ENCODE measurements at places on chromosomes 3 and 15.

DNA sequence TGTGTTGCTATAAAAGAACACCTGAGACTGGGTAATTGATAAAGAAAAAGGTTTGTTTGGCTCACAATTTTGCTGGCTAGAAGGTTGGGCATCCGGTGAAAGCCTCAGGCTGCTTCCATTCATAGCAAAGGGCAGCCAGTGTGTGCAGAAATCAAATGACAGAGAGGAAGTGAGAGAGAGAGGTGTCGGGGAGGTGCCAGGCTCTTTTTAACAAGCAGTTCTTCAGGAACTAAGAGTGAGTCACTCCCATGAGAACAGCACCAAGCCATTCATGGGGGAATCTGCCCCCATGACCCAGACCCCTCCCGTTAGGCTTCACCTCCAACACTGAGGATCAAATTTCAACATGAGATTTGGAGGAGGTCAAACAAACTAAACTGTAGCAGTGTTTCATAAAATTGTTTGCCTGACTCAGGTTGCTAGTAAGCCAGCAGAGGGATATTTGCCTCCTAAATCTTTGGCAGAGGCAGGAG, 4.5 kb upstream of the PARP15 start:
- DNase-seq = no peak

DNA sequence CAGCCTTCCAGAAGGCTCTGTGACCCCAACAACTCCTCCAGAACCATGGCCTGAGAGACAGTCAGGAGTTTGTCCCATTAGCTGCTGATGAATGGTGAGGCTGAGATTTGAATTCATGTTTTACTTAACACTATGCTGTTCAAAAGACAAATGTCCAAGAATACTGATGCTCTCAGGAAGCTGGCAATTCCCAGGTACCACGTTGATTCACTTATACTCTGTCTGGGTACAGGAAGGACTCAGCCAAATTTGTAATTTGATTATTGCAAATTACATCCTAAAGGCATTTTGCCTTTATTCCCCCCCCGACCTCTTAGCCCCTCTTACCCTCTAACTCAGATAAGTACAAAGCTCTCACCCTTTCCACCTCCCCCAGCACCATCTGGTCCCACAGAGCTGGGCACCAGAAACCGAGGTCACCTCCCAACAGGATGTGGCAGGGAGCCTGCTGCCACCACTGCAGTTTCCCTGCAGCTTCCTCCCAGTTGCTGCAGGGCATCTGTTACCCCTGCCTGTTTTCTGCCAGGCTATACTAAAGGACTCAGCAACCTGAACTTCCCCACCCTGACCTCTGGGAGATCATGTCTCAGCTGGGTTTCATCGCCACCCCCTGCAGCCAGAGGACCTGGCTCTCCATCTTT, 33.6 kb downstream of the EAF1 start:
- DNase-seq = peak; percentile 69

DNA sequence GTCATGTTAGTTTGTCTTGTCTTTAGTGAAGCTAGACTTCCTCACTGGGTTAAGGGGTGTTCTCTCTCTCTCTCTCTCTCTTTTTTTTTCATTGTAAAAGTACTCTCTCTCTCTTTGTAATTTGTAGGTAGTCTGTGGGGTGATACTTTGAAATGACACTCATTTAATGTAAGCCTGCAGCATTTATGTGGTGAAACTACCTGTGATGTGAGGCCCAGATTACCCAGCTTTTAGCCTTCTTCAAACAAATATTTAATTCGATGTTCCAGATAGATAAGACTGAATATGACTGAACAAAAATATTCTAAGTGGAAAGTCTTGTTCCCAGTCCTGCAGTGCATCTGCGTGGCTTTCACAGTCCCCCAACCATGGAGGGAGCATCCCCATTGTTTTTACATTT, 49.7 kb downstream of the SQOR start:
- no peak for DNase-seq

DNA sequence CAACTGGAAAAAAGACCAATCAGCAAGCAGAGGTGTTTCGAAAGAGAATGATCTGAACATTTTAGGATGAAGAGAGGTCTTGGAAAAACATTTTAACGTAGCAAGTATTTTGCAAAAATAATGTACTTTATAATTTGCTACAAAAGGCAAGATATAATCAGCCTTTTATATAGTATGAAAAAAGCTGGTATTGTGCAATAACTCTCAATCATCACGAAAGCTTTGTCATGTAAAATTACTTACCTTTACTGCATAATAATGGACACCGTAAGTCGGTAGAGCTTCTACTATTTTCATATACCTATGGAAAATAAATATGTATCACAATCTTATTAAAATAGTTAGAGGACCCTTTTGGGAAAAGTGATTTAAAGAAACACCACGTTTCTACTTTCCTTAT, 95.7 kb upstream of the LMOD3 start:
- no peak for DNase-seq

DNA sequence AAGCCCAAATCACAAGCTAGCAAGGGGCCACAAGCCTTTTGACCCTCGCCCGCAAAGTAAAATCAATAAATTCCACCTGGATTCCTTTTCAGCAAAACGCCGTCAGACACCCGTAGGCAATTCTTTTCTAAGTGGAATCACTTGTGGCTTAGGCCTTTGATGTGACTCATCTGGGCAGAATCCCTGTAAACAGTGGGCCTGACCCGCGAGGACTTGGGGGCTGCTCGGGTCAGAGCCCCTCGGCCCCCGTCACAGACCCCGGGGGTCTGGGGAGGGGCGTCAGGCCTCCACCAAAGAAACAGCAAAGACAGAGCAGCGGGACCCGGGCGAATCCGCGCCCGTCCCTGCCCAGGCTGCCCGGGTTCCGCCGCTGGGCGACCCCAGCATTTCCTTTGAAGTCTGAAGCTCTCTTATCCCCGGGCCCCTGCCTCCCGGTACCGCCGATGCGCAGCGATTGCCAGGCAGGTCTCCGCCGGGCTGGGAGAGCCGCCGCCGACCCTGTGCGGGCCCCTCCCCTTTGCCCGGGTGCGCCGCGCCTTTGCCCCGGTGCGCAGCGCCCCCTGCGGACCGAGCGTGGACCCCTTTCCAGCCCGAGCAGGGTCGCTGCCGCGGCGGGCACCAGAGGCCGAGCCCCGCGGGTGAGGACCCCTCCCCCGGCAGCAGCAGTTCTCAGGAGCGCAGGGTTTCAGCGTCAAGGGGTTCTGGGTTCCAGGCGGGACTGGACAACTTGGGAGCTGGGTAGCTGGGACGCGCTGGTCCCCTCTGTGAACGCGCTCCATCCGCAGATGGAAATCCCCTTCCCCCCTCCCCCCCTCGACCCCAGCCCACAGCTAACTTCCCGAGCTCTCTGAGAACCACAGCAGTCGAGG, 178.3 kb downstream of the UACA start:
- DNase-seq = no peak

DNA sequence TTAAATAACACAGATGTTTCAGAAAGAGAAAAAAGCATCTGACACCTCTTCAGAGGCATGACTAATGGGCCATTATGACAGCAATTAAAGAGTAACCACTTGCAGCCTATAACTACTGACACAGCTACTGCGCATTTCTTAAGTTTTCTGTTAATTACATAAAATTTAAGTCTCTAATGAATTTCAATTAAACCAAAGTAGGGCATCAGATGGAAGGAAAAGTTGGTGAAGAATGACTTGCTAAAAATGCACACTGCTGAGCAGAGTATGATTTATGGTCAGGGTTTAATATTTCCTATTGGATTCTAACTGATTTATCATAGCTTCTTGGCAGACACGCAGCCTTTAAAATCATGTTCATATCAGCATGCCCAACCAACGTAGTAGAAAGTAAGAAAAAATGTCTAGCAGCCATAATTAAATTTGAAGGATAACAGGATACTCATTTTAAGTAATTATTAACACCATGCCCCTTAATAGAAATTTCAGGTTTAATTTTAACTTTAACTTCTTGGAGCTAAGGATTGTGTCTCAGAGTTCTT, 140.0 kb downstream of the CBLB start:
- no peak for DNase-seq

DNA sequence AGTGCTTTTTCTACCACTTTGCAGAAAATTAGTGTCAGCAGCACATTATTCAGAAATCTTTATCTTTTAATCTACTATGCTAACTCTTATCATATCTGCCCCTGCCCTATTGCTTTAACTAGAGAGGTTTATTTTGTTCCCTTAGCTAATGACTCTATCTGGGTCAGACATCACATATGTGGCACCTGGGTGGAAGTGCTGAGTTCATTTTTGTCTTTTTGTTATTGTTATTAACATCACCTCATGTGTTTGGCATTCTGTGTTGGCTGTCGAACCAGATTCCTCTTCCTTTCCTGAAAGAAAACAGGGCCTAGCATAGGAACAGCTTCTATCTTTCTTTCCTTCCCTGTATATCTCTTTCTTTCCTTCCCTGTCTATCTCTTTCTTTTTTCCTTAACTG, 100.7 kb downstream of the RBMS3 start:
- no peak for DNase-seq

- DNase-seq = no peak
These were observed 11.6 kb downstream of the ADAMTSL3 start for GRCh38 chr15:83665480-83665879.

- peak; percentile 67 for DNase-seq
These were observed 87.3 kb upstream of the ROPN1 start for GRCh38 chr3:124078953-124079911.

- no peak for DNase-seq
These were observed 104.7 kb downstream of the UNC13C start for GRCh38 chr15:54082836-54083492.

DNA sequence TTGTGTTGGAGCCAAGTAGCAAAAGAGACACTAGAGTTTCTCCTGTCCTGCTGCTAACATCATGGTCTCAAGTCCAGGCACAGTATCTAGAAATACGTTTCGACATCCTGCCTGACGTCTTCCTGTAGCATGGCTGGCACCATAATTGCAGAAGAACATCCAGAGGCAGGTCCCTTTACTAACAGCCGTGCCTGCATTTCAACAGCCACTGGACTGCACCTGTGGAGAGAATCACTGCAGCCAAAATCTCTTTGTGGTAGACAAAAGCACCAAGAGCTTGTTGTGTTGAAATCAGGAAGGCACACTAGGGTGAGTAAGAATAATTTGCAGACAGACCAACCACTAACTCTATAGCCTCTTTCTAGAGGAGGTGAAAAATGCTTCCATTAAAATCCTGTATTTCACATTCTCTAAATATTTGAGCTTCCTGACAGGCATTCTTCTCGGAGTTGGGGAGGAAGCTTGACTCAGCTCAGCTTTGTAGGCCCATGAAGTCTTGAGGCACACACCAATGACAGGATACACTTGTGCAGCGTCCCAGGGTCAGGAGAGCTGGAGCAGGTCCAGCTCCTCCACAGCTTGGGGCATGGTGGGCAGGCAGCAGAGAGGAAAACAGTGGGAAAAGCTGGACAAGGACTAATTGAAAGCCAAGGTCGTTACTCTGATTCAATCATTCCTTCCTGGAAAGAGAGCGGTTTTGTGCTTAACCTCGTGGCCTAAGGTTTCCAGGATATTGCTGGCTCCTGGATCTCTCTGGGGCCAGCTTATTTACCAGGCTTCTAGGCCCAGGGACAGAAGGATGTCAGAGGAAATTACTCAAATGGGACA, 244.9 kb downstream of the FAM43A start:
- DNase-seq = no peak

DNA sequence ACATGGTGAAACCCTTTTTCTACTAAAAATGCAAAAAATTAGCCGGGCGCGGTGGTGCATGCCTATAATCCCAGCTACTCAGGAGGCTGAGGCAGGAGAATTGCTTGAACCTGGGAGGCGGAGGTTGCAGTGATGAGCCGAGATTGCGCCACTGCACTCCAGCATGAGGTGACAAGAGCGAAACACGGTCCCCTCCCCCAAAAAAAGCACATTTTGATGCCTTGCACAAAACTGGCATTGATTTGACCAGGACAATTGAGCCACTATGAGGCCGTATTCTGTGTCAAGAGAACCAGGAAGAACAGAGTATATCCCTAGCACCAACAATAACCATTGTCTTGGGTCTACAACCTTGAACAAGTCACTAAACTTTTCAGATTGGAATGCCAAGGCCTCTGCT, 50.6 kb downstream of the SH3BP5 start:
- DNase-seq = no peak

GRCh38 chr15:92899601-92899947, 550 bp upstream of the CHD2 start:
- no peak for DNase-seq

DNA sequence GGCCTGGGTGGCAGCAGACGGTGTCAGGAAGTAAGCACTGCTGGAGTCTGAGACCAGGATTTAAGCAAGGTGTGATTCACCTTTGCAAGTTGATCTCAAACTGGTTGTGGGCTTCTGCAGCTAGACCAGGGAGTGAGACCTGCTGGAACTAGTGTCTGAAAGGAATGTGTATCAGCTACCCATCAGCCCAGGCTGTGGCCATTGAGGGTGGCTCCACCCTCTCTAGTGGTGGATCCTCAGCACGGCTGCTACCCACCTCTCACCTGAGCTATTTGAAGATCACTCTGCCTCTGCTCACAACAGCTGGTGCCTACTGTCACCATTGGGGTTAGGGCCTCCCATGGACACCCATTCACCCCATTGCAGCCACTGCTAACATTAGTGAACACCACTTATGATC, 140.3 kb upstream of the DCBLD2 start:
- no peak for DNase-seq

- DNase-seq = no peak
These were observed 314.7 kb upstream of the CFAP20DC start for GRCh38 chr3:59364496-59364895.

DNA sequence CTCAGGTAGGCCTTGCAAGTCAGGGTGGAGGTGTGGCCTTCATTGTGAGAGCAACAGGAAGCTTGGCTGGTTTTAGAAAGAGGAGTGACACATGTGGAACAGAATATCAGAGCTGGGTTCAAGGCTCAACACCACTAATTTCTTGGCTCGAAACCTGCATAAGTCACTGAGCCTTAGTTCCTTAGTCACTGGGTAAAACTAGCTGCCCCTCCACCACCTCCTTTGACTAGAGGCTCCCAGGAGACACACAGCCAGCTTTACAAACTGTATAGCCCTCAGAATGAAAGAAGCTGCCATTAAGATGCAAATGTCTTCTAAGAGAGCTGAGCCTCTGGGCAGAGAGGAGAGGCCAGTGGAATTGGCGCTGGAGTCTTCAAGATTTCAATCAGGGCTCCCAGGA, 67.7 kb downstream of the CERS3 start:
- DNase-seq = no peak

DNA sequence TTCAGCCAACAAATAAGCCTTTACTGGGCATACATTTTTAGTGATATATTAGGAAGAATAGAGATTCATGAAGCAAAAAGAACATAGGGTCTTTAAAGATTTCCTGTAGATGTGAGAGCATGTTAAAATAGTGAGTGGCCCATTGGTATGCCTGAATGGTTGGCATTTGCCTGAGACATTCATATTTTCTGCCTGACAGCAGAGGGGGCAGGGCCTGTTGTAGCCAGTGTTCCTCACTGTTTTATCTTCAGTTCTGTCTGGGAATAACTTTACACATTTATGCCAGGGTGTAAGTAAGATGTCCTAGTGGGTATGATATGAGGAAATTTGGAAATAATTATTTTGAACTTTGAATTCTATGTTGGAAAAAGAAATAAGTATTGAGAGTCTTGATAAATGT, 704.7 kb upstream of the ARPP21 start:
- DNase-seq = no peak

Data from NCI-H1694 treated with DMSO at 0.1 percent for 48 hours (cell line).